ENCODE measurements at places on chromosomes 7 and 10.

- DNase-seq = no peak
Measured at GRCh38 chr7:75869776-75870379, 9.0 kb upstream of the RHBDD2 start.

DNA sequence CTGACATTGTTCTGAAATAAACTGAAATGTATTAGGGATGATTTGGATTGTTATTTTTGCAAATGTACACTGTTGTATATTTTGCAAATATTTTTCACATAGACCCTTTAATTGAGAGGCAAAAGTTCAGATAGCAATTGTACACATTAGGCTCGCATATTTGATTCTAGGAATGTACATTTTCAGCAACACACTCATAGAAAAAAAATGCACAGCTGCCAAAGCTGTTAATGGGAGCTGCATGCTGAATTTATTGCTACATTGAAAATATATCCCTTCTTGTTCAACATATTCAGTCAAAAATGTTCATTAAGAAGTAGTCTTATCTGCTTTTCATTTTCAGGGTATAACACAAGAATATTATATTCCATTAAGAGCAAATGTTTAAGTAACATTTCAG lies 512.9 kb downstream of the ATRNL1 start:
- DNase-seq = no peak

DNA sequence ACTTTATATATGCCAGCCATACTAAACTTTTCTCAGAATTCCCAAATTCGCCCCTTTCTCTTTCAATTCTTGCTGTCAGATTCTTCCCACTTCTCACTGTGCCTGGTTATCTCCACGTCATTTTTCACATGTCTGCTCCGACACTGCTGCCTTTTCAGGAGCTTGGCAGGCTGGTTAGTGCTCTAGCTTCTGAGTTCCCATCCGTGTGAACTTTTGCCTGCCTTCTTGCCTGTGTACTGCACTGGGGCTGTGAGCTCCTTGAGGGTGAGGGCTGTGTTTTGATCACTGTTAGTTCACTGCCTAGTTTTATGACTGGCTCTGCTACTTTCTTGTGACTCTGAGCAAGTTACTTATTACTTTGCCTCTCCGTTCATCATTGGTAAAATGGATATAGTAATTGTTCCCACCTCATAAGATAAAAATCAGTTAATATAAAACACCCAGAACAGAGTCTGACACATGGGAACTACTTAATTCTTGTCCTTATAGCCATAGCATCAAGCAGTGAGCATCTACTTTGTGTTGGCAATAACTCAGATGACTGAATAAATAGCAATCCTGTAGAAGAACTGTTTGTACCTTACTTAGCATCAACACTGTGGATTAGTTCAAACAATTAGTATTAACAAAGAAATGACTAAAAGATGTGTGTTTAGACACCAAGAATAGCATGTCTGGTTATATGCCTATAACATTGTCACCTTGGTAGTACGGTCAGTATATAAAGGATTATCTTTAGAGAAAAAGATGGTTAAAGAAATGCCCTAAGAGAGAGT lies 5.5 kb downstream of the GSTO1 start:
- no peak for DNase-seq

- DNase-seq = no peak
Measured at GRCh38 chr7:27431465-27431864, 188.9 kb downstream of the EVX1 start.

DNA sequence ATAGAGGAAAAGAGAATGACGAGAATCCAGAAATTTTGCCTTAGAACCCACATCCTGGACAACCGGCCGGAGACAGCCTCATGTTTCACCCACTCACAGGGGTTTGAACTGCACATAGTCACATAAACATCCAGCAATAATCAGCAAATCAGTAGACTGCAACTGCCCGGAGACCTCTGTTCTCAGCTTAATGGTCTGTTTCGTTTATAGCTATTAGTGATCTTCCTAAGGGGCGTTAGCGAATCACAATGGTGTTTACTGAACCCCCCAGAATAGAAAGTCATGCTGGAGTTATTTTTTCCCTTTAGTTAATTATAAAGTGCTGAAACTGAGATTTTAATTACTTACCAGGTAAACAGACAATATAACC lies 98.4 kb downstream of the SFMBT2 start:
- DNase-seq = no peak

DNA sequence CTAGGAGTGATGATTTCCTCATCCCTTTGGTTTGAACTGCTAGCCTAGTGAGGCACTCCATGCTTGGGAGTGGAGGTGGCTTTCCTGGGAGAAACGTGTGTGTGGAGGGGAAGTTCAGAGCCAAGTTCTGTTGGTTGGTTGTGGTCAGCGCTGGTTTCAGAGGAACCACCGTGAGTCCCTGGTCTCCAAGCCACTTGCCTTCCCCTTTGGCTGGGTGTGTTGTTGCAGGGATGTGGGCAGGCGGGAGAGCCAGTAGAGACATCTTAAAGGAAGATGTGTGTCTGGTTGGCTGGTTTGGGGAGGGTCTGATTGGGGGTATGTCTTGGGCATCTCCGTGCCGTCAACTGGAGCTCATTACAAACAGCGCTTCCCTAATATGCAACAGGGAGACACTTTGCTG lies 130.8 kb upstream of the TCF7L2 start:
- no peak for DNase-seq

DNA sequence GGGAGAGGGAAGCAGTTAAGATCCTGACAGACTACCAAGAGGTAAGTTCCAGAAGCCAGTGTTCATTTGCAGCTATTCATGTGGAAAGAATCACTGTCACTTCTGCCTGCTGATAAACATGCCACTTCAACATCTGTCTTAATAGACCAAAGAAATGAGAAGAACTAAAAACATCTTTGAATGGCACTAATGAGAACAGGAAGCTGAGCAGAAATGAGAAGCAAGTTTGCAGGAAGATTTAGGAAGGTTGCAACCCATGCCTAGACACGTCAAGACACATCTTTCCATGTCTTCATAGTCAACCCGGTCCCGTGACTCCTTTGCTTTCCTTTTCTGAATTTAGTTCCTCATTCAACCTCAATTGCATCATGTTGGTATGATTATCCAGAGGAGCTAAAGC lies 180.0 kb downstream of the PDE1C start:
- DNase-seq = no peak

DNA sequence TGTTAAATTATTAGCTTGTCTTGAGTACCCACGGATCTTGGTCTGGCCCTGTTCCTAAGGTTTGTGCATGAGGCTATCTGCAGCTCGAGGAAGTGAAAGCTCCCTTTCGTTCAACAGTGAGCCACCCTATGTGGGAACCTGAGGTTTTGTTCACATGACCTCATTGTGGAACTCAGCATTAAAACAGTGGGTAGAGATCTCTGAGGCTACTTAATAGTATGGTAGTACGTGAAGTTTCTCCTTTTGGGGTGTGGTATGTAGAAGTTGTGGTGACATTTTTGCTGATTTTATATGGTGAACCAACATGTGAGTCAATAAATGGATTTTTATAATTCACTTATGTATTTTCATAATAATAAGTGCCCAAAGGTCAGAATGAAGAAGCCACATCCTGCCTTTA lies 252.7 kb upstream of the FERD3L start:
- no peak for DNase-seq

DNA sequence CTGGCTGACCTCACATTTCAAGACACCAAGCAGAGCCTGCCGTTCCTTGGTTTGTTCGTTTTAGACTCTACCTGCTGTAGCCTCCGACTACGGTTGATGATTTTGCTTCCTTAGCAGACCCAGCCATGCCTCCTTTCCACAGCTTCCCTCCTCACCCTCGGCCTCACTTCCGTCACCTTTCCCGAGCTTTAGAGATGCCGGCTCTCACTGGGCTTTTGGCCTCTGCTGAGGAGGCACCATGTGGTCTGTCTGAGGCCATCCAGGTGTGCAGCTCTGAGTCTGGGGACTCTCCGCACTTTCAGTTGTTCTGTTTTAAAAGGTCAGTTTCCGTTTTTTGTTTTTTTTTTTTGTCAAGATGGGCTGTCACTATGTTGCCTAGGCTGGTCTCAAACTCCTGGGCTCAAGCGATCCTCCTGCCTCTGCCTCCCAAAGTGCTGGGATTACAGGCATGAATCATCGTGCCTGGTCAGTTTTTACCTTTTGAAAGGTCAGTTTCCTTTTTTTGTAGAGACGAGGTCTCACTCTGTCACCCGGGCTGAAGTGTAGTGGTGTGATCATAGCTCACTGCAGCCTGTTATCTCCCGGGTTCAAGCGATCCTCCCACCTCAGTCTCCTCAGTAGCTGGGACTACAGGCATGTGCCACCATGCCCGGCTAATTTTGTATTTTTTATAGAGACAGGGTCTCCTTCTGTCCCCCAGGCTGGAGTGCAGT lies 11.7 kb downstream of the ORAI2 start:
- no peak for DNase-seq

- DNase-seq = no peak
Measured at GRCh38 chr10:50402466-50402865, 151.2 kb upstream of the ASAH2 start.

GRCh38 chr10:113686028-113686427 lies 6.3 kb downstream of the CASP7 start:
- no peak for DNase-seq

GRCh38 chr7:99618726-99619125 lies 2.0 kb downstream of the ZSCAN25 start:
- no peak for DNase-seq

DNA sequence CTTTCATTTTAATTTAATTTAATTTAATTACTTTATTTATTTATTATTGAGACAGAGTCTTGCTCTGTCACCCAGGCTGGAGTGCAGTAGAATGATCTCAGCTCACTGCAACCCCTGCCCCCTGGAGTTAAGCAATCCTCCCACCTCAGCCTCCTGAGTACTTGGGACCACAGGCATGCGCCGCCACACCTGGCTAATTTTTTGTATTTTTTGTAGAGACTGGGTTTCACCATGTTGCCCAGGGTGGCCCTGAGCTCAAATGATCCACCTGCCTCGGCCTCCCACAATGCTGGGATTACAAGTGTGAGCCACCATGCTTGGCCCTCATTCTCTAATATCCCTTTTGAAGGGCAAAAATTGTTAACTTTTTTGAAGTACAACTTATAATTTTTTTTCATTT lies 92.9 kb downstream of the XRCC2 start:
- no peak for DNase-seq

GRCh38 chr7:115471891-115472290 lies 550.0 kb downstream of the MDFIC start:
- DNase-seq = no peak

GRCh38 chr10:88117869-88118632 lies 254.6 kb downstream of the PTEN start:
- no peak for DNase-seq

Measured in NCI-H2107 (cell line).